ENCODE measurements at places on chromosomes 12 and 14. TPM values are rescaled to one million over a fixed set of nuclear protein-coding genes. Genes with fewer than 3 reads are reported as not detected.

Gene ARHGAP9
- total RNA-seq: not detected

Gene RNASE8
- not detected for total RNA-seq

Gene TGFB3
- 2.6 TPM for total RNA-seq

- DNase-seq: no peak
Measured at GRCh38 chr12:12441429-12441807, 84.5 kb downstream of the BORCS5 start.

- DNase-seq: peak; percentile 75
Measured at GRCh38 chr14:49497725-49498348, 88.3 kb downstream of the RPS29 start.

- peak; percentile 93 for DNase-seq
Measured at GRCh38 chr14:74579447-74580274, 32.4 kb downstream of the LTBP2 start.

DNA sequence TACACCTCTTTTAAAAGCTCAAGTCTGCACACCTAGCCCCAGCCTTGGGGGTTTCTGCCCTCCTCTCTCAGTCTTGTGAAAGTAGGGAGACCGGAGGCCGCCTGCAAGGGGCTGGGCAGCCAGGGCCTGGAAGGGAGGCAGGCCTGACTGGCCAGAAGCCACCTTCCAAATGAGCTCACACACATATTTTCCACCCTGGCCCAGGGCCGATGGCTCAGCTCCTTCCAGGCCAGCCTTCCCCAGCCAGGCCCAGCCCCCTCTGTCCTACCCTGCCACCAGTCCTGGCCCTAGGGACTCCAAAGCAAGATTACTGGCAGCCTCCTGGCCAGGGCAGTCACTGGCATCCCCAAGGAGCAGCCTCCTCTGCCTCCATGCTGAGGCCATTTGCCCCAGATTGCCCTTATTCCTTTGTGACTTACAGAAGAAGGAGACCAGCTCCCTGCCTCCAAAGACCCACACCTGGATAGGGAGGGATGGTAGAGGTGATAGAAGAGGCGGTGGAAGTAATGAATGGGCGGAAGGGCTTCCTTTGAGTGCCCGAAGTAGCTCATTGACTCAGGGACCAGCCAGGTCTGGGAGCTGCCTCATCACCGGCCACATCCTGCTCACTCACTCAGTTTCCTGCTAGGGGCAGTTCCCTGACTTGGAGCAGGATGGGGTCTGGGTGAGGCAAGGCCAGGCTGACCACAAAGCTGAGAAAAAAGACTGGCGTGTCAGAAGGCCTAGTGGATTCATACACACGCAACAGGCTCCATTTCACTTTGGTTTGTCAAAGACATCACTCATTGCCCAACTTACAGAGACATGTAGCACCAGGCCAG is 14.8 kb downstream of the MMP14 start:
- peak; percentile 92 for DNase-seq
